Trophoblast cell (in vitro differentiated cells and primary cell): ENCODE measurements at places on chromosomes 2 and 18.

- DNase-seq: no peak
Observed at GRCh38 chr2:59874971-59875755, 678.3 kb downstream of the BCL11A start.

- no peak for DNase-seq
Observed at GRCh38 chr2:118340103-118340502, 251.8 kb downstream of the INSIG2 start.

GRCh38 chr18:13018374-13018773, 27.2 kb downstream of the CEP192 start:
- no peak for DNase-seq

DNA sequence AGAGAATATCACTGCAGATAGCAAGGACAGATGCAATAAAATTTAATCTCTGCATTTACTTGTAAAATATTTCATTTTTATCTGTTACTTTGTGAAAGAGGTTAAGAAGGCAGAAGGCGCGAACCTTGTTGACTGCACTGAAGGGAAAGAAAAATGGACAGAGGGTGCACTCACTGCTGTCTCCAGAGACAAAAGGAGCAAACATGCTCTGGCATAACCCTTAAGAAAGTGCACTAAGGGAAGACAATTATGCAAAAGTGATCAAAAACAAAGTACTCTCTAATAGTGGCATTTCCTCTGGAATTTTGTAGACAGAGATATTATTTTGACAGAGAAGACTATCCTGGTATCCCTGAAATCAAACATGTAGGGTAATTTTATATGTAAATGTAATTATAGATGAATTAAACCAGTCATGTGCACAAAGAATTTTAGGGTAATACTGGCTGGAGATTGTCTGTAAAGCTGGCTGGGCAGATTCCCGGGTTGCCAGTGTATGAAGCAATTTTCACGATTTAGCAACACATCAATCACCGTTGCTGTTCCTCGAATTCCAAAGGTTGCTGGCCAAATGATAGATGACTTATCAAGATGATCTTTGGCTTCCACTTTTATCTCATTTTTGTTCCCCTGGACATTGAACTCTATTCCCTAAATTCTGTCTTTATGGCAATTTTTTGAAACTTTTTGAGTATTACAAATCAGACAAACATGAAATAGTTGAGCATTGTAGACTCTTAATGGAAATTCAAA, 1176.9 kb downstream of the SUCLG1 start:
- no peak for DNase-seq

DNA sequence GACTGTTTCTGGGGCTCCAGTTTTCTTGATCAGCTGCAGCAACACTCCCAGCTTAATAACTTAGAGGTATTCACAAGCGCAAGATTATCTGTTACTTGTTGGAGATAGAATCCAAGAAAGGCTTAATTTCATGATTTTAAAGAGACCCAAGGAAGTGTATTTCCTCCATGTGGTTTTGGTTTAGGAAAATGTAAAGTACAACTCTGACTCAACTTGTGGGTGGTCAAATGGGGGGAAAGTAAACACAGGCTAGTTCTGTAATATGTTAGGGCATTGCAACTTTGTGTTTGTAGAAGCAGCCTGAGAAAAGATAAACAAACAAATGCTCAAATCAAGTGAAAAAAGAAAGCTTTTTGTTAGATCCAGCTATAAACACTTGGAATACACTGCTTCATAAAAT, 90.1 kb upstream of the COL3A1 start:
- no peak for DNase-seq
